ENCODE measurements at places on chromosomes 2 and 18.

DNA sequence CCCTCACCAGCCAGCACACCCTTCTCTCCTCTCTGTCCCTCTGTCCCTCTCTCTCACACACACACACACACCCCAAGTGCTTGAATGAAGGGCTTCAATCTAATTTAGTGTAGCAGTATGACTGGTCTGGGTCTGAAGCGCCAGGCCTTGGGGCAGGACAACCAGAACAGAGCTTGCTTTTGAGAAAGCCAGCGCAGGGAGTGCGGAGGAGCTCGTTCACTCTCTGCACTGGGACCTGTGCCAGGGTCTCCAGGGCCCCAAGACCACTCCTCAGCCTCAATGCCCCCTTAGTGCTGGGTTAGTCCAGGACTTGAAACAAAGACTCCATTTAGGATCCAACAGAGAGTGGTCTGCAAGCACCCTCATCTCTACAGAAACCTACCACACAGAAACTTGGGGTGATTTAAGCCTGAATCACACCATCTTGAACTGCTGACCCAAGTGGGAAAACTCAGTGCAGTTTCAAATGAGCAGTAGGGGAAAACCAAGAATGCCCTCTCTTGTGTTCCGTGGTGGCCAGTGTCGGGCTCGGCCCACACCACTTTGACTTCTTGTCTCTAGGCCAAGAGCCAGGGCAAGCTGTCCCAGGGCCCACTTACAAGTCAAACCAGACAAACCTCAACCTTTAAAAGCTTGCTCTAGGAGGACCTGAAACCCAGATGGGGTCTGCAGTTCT is 66.6 kb upstream of the WIPF1 start:
- DNase-seq = no peak

DNA sequence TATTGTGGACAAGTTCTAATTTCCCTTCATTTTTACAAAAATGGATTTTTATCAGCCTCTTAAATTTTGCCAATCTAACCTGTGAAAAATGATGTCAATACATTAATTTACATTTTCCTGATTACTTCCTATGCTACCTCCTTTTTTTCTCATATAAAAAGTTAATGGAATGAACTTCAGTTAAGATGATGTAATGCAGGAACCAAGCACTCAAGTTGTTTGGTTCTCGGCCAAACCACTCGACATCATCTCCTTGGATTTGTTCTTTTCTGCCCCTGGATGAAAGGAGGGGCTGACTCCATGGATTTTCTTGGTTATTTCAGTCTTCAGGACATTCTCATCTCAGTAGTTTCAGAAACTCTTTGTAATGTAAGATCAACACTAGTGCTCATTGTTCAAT is 253.1 kb upstream of the NXPH2 start:
- no peak for DNase-seq

DNA sequence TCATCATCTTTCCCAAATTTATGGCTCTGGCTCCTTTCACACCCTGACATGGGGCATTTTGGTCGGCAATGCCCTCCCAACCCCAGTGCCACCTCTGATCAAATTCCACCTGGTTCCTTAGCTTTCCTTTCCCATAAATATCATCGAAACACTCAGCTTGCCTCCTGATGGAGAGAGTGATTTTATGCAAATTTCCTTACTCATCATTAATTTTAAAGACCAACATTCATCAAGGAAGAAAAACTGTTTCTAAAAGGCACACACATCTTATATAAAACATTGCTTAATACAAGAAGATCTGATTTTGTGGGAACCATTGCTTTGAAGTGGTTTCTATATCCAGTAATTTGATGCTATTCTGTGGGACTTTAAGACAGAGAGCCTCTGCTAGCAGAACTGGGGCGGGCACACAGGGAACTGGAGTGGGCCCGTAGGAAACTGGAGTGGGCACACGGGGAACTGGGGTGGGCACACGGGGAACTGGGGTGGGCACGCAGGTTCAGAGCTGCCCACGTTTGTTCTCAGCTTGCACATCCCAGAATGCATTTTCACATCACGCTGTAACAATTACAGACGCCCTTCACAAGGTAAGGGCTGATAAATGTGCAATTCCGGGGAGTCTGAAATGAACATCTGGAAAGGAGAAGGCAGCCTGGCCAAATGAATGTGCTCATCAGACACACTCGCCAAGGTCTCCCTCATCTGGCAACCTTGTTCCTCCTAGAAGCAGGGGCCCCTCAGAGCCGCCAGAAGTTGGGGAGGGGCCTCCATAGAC is 174.2 kb downstream of the RTP5 start:
- no peak for DNase-seq

DNA sequence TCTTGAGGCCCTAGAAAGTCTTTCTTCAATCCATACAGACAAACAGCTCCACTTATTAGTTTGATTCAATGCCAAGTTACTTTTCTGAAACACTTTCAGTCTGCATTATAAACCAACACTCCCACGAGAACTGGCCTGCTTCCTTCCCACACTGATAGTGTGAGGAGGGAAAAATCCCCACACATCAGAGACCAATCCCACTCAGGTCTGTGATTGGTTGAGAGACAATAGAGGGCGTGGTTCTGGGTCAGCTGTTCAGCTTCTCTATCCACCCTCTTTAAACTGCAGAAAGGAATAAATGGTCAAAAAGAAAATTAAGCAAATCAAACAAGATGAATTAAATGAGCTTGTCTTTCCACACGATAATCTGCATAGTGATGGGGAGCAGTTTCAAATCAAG is 152.5 kb downstream of the NRP2 start:
- no peak for DNase-seq

GRCh38 chr2:84238907-84239306 is 220.2 kb downstream of the SUCLG1 start:
- no peak for DNase-seq

- DNase-seq = peak; percentile 85
Observed at GRCh38 chr2:222939208-222939856, 78.5 kb downstream of the ACSL3 start.

DNA sequence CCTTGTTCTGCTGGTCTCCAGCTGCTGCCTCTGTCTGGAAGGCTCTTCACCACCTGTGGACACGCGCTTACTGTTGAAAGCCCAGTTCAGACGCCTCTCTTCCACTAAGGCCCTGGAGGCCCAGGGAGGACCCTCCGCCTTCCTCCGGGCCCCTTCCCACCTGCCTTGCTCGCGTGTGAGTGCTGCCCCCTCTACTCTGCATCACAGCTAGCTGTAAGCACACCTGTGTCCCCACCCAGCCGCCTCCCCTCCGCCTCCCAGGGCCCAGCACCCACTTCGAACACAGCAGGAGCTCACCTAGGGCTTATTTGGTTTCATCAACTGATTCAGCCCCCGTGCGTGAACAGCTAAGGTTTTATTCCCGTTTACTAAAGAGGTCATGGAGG is 49.7 kb downstream of the KCNF1 start:
- DNase-seq = no peak

- no peak for DNase-seq
Observed at GRCh38 chr18:66226782-66227181, 377.1 kb downstream of the CDH19 start.

- DNase-seq = no peak
Observed at GRCh38 chr2:230928701-230929380, 3.8 kb upstream of the GPR55 start.

DNA sequence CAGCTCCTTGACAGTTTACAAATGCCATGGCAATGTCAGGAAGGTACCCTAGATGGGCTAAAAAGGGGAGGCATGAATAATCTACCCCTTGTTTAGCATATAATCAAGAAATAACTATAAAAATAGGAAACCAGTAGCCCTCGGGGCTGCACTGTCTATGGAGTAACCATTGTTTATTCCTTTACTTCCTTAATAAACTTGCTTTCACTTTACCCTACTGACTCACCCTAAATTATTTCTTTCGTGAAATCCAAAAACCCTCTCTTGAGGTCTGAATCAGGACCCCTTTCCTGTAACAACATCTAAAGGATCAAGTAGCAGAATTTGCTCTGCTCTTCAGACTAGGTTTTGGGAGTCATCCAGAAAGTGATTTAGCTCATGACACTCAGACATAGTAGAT is 43.7 kb downstream of the CD8B2 start:
- no peak for DNase-seq

DNA sequence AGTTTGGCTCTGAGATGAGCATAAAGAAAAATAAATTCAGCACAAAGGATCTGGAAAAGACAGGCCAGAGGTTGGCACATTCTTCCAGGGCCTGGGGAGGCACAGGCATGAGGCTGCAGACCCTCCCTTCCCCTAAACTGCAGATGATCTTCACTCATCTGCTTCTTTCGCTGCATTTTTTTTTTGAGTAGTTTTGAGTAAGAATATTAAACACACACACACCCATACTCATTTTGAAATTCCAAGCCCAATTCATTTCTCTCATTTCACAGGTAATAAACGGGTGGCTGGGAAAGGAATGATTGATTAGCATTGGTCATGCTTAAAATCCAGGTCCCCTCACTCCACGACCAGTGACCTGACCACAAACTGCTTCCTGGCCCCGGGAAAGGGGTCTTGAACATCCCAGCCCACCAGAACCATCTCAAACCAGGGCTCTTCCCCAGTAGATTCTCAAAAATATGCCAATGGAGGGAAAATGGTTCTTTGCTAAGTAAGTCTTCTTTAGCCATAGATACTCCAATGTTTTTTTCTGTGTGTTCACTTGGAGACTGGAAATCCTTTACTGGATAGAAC is 219.6 kb downstream of the ANAPC1 start:
- DNase-seq = no peak

GRCh38 chr18:26650310-26651268 is 102.2 kb upstream of the KCTD1 start:
- no peak for DNase-seq

GRCh38 chr2:233882353-233882752 is 14.2 kb upstream of the MSL3B start:
- no peak for DNase-seq

GRCh38 chr2:54092940-54093339 is 22.5 kb upstream of the ACYP2 start:
- DNase-seq = no peak

GRCh38 chr2:229524799-229525198 is 189.6 kb downstream of the DNER start:
- DNase-seq = no peak

DNA sequence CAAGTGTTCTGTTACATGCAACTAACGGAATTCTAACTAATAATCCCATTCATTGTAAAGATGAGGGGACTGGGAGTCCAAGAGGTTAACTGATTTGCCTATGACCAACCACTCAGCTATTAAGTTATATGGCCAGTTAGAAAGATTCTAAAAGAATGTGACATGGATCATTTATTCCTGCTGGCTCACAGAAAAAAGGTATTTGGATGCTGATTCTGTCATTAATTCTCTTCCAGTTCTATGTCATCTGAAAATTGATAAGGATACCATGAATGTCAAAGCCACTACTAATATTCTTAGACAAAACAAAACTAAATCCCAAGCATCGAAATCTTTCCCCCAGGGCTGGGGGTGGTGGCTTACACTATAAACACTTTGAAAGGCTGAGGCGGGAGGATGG is 41.2 kb upstream of the GORASP2 start:
- DNase-seq = no peak

DNA sequence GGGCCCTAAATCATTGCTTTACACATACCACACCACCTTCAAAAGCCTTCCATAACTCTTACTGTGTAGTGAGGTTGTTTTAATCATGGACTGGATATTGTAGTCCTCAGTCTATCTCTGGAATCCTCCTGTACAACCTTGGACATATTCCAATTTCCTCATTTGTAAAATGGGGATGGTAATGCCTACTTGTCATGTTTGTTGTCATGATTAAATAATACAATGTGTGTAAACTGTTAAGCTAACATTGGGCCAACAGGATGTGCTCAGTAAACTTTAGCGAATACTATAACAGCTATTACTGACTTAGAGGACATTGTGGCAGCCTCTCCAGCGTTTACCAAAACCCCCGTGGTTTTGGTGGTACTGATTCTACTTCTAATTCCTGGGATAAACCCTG is 74.7 kb upstream of the PTPRM start:
- no peak for DNase-seq

- DNase-seq = no peak
Observed at GRCh38 chr18:37305066-37305465, 260.5 kb downstream of the CELF4 start.

GRCh38 chr18:24262087-24262486 is 123.2 kb downstream of the CABYR start:
- DNase-seq = no peak

DNA sequence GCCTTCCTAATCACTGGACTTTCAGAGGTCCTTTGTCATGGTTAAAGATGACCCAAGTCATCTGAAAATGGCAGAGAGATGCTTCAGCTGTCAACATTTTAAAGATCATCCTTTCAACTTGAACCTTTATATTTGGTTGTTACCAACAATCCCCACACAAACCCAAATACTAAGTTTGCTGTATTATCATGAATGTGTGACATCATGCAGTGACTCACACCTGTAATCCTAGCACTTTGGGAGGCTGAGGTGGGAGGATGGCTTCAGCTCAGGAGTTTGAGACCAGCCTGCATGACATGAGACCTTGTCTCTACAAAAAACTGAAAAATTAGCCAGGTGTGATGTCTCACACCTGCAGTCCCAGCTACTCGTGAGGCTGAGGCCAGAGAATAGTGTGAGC is 55.2 kb upstream of the NRP2 start:
- DNase-seq = no peak

- no peak for DNase-seq
Observed at GRCh38 chr2:233267516-233268245, 16.2 kb downstream of the ATG16L1 start.

All from OCI-M1 (cell line).